ENCODE measurements at places on chromosomes 4 and X.
A peak's percentile ranks its signal among the peaks of the same experiment; 100 is the strongest.

DNA sequence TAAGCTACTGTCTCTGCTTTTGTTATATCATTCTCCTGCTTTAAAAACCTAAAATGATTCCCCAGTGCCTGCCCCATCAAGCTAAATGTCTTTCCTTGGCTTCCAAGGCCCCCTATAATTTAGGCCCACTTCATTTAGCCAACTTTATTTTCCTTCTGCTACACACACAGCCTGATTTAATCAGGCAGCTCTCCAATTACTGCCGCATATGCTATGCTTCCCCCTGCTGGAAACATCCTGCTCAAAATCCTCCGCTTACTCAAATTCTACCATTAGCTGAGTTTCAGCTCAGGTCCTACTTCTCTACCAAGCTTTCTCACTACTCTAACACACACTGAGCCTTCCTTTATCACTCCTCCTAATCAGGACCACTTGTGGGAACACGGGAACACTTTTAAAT lies 17.0 kb downstream of the LAMP2 start:
- no peak for DNase-seq

DNA sequence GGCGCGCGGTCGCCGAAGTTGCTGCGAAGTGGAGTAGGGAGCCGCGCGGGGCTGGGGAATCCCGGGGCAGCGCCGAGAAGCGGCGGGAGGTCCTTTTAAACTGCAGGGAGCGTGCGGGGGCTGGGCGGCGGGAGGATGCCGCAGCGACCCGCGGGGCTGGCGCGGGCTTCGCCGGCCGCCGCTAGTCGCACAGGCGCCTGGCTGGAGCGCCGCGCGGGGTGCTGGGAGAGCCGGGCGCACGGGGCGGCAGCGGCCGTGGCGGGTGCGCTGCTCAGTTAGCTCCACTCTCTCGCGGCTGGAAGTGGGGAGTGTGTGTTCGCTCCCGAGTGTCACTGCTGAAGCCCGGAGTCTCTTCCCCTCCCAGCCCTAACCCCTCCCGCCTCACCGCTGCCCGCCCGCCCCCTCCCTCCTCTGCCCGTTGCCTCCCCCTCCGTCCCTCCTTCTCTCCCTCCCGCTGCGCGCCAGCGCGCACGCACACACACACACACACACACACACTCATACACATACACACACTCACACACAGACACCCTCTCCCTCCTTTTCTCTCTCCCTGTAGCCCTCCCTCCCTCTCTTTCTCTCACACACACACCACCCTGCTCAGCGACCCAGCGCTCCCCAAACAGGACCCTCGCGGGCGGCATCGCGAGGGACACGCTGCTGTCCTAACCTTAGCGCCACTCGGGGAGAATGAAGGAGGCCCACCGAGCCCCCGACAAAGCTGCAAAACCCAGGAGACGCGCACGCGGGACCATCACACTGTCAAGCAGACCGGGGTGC lies at the start of gene NDNF:
Gene NDNF, minus strand, starts transcription at position 312 of the 780 bp plus-strand sequence. CDS start 26,698 bp downstream, outside the sequence.
- no peak for DNase-seq

- no peak for DNase-seq
Observed at GRCh38 chr4:81592701-81593100, 121.0 kb upstream of the RASGEF1B start.

GRCh38 chrX:49230500-49231232 lies 2.5 kb downstream of the CACNA1F start:
- peak; percentile 22 for DNase-seq

DNA sequence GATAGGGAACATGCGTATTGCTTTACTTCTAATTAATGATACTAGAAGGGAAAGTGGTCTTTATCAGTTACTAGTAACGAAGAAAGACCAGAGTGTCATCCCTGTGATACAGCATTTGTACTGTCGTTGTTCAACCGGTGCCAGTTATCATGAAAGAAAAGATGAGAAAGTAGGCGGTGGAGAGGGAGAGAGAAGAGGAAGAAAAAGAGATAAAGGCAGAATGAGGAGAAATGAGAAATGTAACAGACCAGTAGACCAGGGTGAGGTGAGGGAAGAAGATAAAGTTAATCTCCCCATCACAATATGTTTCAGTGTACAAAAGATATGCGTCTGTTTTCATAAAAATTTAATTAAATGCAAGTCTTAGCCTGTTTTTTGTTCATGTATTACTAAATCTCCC lies 135.2 kb upstream of the HPGD start:
- DNase-seq = no peak

DNA sequence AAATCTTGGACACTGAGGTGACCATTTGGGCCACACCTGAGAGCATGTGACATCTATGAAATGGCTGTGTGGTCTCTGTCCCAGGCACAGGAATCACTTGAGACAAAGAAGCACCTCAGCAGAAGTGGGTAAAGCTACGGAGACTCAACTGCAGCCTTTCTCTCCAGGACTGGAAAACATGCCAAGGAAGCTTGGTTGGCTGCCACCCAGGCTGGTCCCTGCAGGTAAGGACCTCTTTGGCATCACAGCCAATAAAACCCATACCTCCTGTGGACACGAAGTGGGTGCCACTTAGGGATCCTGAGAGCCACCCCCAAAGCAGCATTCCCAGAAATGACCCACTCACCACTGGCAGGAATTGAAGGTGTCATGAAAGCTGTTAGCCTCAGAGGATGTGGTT lies 74.6 kb downstream of the LEF1 start:
- no peak for DNase-seq

- no peak for DNase-seq
Observed at GRCh38 chrX:47185241-47185640, 8.4 kb upstream of the UBA1 start.

GRCh38 chr4:107391630-107392028 lies 328.4 kb downstream of the PAPSS1 start:
- DNase-seq = no peak

GRCh38 chr4:160371446-160371845 lies 1268.6 kb downstream of the RAPGEF2 start:
- no peak for DNase-seq

- no peak for DNase-seq
Observed at GRCh38 chr4:101649790-101650515, 140.6 kb upstream of the BANK1 start.

GRCh38 chr4:25614807-25615206 lies 40.8 kb upstream of the SLC34A2 start:
- DNase-seq = no peak

All from bone marrow (tissue), 2 donors.